ENCODE measurements at places on chromosomes 1 and 21.
A peak's percentile ranks its signal among the peaks of the same experiment; 100 is the strongest.

- no peak for DNase-seq
Observed at GRCh38 chr1:26078286-26079177, 11.1 kb upstream of the TRIM63 start.

- DNase-seq: peak; percentile 44
Observed at GRCh38 chr1:99707535-99708142, 58.8 kb downstream of the FRRS1 start.

GRCh38 chr1:65174585-65174984 is 26.6 kb downstream of the AK4 start:
- no peak for DNase-seq

GRCh38 chr1:79431340-79431739 is 424.8 kb upstream of the ADGRL4 start:
- no peak for DNase-seq

GRCh38 chr1:153903841-153904455 is 18.8 kb downstream of the GATAD2B start:
- no peak for DNase-seq

- DNase-seq: no peak
Observed at GRCh38 chr1:216779686-216780085, 56.5 kb upstream of the ESRRG start.

DNA sequence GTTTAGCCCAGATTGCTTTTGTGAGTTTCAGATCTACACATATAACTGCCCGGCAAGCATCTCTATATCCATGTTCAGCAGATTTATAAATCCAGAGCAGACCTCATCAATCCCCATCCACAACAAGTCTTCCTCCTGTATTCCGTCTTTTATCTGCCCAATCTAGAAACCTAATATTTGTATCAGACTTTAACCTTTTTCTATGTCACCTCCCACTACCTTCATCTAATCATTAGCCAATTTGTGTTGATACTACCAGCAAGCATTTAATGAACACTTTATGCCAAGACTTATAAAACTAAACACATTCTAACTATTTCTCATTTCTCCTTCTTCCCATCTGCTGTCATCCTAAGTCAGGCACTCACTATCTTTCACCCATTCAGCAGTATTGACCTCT is 135.5 kb downstream of the PBX1 start:
- no peak for DNase-seq

Data from effector memory CD8-positive, alpha-beta T cell (primary cell).